ENCODE measurements at places on chromosomes 3 and 15.

GRCh38 chr15:46938169-46938568, 779.1 kb upstream of the SEMA6D start:
- DNase-seq: no peak

GRCh38 chr15:46091860-46092450, 457.1 kb downstream of the SQOR start:
- no peak for DNase-seq

DNA sequence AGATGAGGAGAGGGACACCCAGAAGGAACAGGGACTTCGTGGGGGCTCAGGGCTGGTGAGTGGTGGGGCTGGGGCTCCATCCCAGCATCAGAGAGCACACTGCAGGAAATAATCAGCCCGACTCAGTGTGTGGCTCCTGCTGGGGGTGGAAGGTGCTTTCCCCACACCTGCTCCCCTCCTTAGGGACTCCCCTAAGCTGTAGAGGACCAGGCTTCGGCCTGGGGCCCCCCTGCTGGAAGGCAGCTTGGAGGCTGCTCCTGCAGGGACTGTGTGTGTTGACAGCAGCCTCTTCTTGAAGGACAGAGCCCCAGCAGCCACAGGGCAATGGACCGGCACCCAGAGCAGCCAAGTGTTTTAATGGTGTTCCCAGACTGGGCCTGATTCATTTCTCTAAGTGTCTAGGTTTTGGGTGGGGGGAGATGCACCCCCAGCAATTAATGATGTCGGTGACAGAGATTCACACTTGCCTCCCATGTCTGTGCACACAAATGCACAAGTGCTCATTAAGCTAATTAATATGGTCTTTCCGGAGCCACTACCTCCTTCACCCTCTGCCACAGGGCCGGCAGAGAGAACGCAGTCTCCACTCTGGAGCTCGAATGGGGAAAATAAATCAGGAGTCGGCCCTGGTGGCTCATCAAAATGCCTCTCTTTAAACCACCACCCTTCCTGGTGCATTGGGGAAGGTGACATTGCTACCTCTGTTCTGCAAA, 16.9 kb upstream of the FGD5 start:
- DNase-seq: no peak

GRCh38 chr3:197528190-197528589, 27.6 kb downstream of the BDH1 start:
- no peak for DNase-seq

DNA sequence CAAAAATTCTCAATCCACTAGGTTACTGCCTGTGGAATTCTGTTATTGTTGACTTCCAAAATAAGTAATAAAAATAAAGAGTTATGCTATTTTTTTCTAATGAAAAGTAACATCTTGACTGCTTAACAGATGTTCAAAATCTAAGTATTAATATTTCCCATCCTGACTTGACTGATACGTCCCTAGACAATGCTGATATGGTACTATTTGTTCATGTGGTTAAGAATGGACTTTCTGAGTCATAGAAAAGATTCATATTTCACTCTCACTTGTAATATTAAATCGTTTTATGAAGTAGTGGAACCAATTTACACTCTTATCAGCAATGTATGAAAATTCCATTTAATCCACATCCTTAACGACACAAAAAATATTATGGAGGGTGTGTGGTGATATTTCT, 104.8 kb upstream of the PLSCR5 start:
- no peak for DNase-seq

DNA sequence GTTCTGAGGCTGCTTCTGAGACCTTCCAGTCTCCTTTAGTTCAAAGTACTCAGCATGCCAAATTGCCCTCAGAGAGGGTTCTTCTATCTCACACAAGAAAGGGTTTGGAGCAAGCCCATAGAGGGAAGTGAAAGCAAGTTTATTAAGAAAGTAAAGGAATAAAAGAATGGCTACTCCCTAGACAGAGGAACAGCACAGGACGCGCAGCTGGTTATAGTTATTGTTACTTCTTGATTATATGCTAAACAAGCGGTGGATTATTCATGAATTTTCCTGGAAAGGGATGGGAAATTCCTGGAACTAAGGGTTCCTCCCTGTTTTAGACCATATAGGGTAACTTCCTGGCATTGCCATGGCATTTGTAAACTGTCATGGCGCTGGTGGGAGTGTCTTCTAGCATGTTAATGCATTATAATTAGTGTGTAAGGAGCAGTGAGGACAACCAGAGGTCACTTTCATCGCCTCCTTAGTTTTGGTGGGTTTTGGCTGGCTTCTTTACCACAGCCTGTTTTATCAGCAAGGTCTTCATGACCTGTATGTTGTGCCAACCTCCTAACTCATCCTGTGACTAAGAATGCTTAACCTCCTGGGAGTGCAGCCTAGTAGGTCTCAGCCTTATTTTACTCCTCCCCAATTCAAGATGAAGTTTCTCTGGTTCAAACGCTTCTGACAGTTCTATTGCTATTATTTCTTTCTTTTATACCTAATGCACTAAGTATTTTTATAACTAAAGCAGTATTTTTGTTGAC, 26.3 kb downstream of the SCN11A start:
- no peak for DNase-seq

- DNase-seq: no peak
Measured at GRCh38 chr15:42508263-42508690, 12.8 kb downstream of the SNAP23 start.

DNA sequence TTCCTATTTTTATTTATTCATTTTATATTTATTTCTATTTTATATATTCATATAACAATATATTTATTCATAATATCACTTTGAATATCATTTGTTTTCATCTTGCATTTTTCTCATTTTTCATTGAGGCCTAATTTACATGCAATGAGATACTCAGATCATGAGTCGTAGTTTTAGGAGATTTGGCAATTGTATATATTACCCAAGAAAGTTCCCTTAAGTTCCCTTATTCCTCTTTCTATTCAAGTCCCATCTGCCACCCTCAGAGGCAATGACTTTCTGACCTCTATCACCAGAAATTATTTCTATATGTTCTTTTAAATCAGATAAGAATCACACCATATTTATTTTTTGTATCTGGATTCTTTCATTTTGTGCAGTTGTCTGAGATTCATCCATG, 329.1 kb upstream of the TPRG1 start:
- no peak for DNase-seq

GRCh38 chr3:152870027-152870426, 35.1 kb downstream of the P2RY1 start:
- no peak for DNase-seq

- no peak for DNase-seq
Measured at GRCh38 chr15:92413510-92413909, 19.8 kb downstream of the ST8SIA2 start.

DNA sequence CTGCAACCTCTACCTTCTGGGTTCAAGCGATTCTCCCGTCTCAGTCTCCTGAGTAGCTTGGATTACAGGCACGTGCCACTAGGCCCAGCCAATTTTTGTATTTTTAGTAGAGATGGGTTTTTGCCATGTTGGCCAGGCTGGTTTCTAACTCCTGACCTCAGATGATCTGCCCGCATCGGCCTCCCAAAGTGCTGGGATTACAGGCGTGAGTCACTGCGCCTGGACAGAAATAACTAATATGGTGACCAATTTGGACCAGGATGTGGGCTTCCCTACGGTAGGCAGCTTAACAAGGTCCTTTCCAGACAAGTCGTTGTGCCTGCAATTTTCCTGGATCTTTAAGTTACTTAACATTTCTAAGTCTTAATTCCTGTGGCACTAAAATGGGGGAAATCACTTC, 14.8 kb downstream of the WDR53 start:
- no peak for DNase-seq

DNA sequence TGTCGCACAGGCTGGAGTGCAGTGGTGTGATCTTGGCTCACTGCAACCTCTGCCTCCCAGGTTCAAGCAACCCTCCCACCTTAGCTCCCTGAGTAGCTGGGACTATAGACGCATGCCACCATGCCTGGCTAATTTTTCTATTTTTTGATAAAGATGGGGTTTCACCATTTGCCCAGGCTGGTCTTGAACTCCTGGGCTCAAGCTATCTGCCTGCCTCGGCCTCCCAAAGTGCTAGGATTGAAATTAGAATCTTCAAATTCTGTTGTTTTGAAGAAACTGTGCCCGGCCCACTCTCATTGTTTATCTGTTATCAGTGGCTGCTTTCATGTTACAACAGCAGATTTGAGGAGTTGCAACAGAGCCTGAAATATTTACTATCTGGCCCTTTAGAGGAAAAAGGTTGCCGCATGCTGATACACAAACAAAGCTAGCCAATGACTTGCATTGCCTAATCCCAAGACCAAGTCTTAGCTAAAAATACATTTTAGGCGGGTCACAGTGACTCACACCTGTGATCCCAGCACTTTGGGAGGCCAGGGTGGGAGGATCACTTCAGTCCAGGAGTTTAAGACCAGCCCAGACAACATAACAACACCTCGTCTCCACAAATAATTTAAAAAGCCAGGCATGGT, 43.2 kb upstream of the PPP4R2 start:
- DNase-seq: no peak

- no peak for DNase-seq
Measured at GRCh38 chr15:81165535-81165934, 31.1 kb upstream of the IL16 start.

- no peak for DNase-seq
Measured at GRCh38 chr3:34842706-34843480, 796.4 kb upstream of the ARPP21 start.

GRCh38 chr3:52934630-52935530, 37.5 kb upstream of the STIMATE start:
- DNase-seq: peak; percentile 21

DNA sequence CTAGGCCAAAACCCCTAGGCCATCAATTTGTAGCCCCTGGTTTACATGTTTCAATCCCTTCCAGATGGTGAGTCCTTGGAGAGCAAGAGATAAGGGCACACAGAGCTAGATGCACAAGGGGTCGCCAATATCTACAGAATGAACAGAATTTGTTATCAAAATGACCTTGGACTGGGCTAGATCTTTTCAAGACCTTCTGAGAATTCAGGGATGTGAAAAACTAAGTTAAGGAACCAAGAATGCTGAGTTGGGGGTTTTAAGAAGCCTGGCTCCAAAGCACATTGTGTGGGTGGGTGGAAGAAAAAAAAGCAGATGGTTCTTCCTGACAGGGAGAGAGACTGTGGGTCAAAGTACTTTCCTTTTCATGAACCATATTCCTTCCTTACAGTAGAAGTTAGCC, 10.2 kb downstream of the CDCP1 start:
- no peak for DNase-seq

- no peak for DNase-seq
Measured at GRCh38 chr3:117736846-117737245, 1027.3 kb downstream of the TUSC7 start.

DNA sequence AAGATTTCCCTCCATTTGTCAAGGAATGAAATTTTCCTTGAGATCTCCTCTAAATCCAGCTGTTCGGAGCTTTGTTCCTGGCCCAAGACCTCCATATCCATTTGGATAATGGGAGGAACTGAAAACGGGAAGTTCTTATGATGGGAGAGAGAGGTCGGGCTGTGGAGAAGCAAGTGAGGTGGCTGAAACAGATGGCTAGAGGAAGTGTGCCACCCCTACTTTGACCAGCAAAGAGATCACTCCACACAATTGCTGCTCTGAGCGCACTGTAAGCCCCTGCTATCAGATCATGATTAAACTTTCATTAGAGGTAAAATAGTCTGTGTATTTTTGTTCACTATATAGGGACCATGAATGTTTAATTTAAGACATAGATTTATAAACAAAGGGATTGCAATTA, at the start of gene MINDY4B:
Gene MINDY4B, minus strand, starts transcription at position 101 of the 400 bp plus-strand sequence. Its CDS starts 0 bp downstream, at position 101.
- DNase-seq: no peak

GRCh38 chr15:27358751-27359434, 387.9 kb downstream of the GABRG3 start:
- no peak for DNase-seq

- no peak for DNase-seq
Measured at GRCh38 chr15:25093455-25094029, 138.8 kb downstream of the SNRPN start.

GRCh38 chr3:151290673-151291072, 12.3 kb upstream of the P2RY14 start:
- DNase-seq: no peak

DNA sequence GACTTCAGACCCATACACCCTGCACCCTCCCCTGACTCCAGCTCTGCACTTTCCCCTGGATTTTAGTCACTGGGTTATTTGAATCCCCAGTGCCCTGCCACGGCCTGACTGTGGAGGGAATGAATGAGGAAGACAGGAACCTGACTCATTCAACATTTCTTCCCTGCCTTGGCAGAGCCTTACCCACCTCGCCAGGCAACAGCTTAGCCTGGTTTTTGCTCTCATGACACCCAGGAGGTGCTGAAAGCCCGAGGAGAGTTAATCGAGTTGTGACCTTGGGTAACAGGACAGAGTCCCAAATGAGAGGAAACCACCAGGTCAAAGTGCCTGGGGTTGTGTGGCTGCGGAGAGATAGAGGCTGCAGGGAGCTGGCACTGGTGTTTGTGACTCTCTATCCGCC, 128.3 kb downstream of the SMAD6 start:
- DNase-seq: no peak

GRCh38 chr15:33328106-33328505, 17.3 kb downstream of the RYR3 start:
- no peak for DNase-seq

- DNase-seq: no peak
Measured at GRCh38 chr3:133274477-133274876, 125.4 kb upstream of the BFSP2 start.

DNA sequence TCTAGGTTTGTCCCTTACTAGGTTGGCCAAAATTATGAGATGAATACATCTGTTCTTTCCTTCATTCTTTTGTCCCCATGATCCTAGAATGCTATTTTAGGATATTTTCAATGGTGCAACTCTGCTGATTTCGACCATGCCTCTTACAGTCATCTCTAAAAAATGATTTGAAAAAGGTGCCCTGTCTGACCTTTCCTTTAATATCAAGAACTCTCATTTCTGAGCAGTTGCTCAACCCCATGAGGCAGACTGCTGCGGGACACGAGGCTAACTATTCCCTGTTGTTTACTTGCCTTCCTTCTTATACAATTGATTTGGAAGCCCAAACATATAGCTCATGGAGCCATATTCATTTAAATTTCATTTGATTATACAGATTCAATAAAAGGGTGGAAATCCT, 14.6 kb downstream of the PLSCR2 start:
- no peak for DNase-seq

DNA sequence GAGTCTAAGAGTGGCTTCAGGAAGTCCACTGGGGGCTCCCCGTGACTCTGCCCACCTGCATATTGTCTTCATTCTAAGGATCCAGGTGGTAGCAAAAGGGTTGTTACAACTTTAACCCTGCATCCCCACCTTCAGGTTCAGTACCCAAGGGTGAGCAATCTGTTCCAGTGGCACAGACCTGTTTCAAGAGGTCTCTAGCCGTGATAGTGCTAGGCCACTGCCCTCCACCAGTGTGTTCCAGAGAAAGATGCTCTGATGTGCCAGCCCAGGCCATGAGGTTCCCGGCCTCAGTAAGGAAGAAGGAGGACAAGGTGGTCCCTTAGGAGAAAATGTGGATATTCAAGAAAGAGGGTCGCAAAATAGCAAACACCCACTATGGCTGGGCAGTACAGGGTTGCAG, 87.0 kb downstream of the IGF1R start:
- DNase-seq: no peak

Measured in GM04504 (cell line).